ENCODE measurements at places on chromosomes 5 and 9. TPM values are rescaled to one million over a fixed set of nuclear protein-coding genes. Genes with fewer than 3 reads are reported as not detected.

DNA sequence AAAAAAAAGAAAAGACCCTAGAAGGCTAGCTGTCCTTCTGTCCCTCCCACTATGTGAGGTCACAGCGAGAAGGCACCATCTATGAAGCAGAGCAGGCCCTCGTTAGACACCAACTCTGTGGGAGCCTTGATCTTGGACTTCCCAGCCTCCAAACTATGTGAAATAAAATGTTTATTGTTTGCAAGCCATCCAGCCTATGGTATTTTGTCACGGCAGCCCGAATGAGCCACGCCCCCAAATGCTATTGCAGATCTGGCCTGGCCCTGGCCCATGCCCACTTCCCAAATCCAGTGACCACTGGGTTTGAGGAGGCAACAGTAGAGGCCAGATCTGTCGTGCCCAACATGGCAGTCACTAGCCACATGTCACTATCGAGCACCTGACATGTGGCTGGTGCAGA, 10.8 kb downstream of the STK10 start:
- no peak for DNase-seq

DNA sequence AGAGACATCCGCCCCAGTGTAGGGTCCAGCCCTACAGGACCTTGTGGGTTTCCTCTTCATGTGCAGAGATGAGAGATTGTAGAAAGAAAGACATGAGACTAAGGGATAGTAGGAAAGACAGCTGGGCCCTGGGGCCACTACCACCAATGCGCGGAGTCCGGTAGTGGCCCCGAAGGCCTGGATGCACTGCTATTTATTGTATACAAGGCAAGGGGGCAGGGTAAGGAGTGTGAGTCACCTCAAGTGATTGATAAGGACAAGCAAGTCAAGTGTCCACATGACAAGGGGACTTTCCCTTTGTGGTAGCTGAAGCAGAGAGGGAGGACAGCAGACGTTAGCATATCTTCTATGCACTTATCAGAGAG, 6.2 kb upstream of the TMEM141 start:
- no peak for DNase-seq

GRCh38 chr9:79616013-79616412, 44.2 kb downstream of the TLE4 start:
- no peak for DNase-seq

DNA sequence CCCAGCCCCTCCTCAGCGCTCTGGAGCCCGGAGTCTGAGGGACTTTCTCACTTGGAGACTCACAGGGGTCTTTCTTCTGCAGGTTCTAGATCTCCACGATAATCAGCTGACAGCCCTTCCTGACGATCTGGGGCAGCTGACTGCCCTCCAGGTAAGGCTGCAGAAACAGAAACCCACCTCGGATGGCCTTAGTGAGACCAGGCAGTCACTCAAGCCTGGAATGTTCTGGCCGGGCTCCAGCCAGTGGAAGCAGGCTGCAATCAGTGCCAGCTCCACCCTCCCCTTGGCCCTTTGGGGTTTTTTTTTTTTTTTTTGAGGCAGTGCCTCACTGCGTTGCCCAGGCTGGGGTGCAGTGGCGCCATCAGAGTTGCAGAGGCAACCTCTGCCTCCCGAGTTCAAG, 7.6 kb downstream of the LRSAM1 start:
- DNase-seq: no peak

PCDHB7 gene
- not detected for total RNA-seq
